ENCODE measurements at places on chromosomes 1 and 21.
A peak's percentile ranks its signal among the peaks of the same experiment; 100 is the strongest.

- peak; percentile 41 for DNase-seq
These were observed at the start of gene GPR153 for GRCh38 chr1:6260961-6261614. Gene GPR153, minus strand, starts transcription at chr1:6261098. Its CDS starts 6,193 bp downstream, at chr1:6254905.

DNA sequence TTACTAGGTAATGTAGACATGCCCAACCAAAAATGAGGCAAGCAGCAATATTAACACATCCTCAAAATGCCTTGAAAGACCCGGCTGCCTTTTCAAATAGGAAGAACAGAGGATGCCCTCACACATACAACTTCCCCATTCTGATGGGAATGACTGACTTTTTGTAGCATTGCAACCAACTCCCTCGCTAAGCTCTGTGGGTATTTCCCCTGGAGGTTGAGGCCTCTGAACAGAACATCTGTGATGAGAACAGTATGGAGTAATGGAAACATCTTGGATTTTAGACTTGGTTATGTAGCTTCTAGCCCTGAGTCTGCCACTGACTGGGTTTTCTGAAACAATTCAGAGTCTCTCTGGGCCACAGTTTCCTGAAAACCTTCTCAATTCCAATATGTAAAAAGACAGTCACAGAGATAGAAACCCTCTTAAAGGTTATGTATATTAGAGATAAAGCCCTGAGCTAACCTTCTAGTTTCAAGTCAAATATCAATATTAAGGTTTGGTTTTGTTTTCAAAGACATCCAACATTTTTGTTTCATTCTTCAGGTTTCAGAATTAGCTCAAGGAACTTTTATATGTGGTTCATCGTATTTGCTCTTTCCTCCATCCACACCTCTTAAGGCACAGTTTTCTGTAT lies 311.5 kb downstream of the SETD4 start:
- no peak for DNase-seq

GRCh38 chr1:223270155-223270554 lies 93.8 kb downstream of the SUSD4 start:
- no peak for DNase-seq

DNA sequence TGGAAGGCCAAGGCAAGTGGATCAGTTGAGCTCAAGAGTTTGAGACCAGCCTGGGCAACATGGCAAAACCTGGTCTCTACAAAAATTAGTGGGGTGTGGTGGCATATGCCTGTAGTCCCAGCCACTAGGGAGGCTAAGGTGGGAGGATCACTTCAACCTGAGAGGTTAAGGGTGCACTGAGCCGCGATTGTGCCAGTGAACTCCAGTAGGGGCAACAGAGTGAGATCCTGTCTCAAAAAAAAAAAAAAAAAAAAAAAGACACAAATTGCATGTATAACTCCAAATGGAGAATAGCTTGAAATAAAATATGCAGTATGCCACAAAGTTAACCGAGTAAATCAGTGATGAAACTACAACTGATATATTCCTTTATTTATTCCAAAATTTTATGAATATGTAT lies 51.6 kb downstream of the LRRC40 start:
- no peak for DNase-seq

DNA sequence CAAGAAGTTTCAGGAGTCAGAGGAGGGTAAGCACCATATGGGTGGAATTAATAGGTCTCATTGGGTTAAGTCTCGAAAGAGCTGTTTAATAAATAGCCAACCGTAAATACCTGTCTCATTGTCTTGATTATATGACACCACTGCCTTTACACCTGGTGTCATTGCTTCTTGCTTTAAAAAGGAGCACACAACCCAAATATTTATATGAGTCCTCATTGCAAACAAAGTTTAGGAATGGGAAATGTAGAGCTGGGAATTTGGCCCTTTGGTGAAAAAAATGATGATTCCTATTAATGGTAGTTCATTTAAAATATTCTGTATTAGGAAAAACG lies 2.1 kb downstream of the BACH1 start:
- DNase-seq, result no peak

- no peak for DNase-seq
These were observed 471.4 kb downstream of the PTBP2 start for GRCh38 chr1:97192872-97193572.

- DNase-seq, result peak; percentile 62
These were observed 86.2 kb downstream of the UBR4 start for GRCh38 chr1:19123837-19124236.

GRCh38 chr1:117696561-117696960 lies 90.7 kb downstream of the TENT5C start:
- DNase-seq, result no peak

DNA sequence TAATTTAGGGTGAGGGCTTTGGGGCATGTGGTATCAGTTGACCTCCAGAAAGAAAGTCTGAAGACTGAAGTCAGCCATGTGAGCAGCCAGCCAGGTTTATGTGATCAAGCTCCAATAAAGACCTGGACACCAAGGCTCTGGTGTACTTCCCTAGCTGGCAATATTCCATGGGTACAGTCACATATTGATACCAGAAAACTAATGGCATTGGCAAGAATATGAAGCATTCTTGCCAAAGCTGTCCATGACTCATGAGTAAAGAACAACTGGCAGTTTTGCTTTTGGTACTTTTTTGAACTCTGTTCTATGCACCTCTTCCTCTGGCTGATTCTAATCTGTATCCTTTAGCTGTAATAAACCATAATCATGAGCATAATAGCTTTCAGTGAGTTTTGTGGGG lies 415.3 kb upstream of the CAMK1G start:
- DNase-seq, result no peak

GRCh38 chr1:219539645-219540254 lies 73.2 kb downstream of the ZC3H11B start:
- DNase-seq, result no peak

- no peak for DNase-seq
These were observed 122.3 kb upstream of the SLC25A33 start for GRCh38 chr1:9416918-9417500.

GRCh38 chr1:151773702-151774101 lies 10.4 kb upstream of the MRPL9 start:
- DNase-seq, result no peak

- no peak for DNase-seq
These were observed 61.4 kb downstream of the DAB1 start for GRCh38 chr1:57362480-57362879.

GRCh38 chr1:158328426-158328825 lies 2.9 kb downstream of the CD1B start:
- no peak for DNase-seq

DNA sequence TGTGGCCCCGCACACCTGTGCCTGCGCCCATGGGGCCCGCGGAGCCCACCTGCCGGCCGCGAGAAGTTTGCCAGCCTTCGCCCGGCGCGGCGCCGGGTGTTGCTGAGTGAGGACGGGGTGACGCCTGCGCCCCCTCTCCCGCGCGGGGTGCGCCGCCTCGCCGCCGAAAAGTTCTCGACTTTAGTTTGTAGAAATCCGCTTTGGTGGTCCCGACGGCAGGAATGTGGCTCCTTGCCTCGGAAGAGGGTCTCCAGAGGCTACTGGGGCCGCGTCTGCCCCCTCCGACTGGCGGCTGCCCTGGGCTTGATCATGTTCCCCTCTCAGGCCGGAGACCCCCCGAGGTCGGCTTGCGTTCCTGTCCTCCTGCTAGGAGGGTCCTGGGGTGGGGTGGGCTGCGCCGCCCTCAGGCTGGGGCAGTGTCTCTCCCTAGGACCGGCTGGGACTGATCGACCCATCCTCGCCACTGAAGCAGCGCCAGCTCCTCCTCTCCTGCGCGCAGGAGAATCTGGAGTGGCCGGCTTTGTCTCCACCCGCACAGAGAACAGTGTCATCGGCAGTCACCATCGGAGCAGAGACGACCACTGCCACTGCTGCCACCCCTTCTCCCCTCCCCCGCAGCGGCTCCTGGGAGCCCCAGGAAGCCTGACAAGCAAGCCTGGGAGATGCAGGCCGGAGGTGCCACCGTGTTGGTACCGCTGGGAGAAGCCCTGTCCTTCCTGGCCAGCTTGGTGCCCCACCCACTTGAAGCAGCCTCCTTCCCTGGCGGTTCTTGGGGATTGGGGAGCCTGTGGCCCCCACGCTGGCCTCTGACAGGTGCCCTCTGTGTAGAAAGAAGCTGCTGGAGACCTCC lies 553 bp upstream of the SLC30A2 start:
- DNase-seq, result no peak

DNA sequence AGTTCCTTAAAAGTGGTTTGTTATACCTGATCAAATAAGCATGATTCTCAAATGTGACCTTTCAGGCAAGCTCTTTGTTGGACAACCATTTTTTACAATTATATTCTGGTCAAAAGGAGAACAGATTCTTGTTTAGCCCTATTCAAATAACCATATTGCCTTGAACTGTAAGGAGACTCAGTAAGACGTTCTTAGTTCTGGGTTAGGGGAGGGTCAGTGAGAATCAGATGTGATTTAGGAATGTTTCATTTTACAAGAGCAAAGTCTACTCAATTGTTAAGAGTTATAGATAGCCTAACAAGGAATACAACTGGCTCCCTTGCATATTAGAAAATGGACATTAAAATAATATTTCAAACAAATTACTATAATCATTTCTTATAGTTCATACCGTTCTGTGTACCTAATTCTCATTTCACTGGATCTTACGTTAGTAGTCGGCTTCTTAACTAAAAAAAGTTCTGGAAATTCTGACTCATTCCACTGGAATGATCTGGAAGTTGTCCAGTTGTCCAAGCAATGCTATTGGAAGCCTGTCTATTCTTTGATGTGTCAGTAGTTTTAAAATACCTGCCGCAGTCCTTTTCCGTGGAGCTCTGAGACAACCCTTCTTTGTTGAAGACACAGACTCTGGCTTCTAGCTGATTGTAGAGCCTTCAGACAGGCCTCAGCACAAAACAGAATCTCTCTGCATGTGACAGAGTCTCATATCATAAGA lies 88.8 kb downstream of the MAST2 start:
- no peak for DNase-seq

- DNase-seq, result no peak
These were observed 78.3 kb downstream of the NUF2 start for GRCh38 chr1:163399976-163400601.

- DNase-seq, result peak; percentile 67
These were observed 1.5 kb downstream of the KNCN start for GRCh38 chr1:46549697-46550681.

DNA sequence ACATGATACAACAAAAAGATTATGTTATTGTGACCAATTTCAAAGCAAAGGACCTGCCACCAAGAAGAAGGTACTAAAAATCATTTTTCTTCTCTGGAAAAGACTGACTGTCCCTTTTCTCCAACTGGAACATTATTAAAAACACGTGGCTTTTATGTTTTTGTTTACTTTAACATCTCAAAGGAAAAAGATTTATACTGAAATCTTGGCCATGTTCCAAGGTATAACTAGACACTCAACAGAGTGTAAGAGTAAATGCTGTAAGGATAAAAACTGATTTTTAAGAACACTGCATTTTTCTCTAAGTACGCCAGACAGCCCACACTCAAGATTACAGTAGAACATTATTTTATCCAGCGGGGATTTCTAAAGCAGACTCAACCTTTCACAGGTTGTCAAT lies 62.1 kb downstream of the BRWD1 start:
- no peak for DNase-seq

DNA sequence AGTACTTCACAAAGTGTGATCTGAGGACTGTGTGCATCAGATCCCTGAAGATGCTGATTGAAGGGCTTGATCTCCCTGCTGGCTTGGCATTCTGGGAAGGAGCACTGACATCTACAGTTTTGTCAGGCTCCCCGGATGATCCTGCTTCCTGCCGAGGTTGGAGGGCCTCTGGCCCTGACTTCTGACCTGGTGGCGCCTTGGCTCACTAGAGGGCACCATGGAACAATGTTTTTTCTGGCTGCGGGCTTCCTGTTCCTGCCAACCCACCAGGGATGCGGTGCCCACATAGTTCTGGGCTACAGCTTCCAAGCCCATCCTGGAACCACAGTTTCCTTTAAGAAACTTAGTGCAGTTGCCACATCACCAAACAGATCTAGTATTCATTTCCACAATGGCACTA lies 38.8 kb upstream of the RASAL2 start:
- DNase-seq, result no peak

- no peak for DNase-seq
These were observed at the start of gene SPRR2A for GRCh38 chr1:153057375-153057774. Gene SPRR2A, minus strand, starts transcription at chr1:153057512. Its CDS starts 777 bp downstream, at chr1:153056735.

GRCh38 chr1:209768354-209768774 lies 12.5 kb downstream of the TRAF3IP3 start:
- peak; percentile 95 for DNase-seq

DNA sequence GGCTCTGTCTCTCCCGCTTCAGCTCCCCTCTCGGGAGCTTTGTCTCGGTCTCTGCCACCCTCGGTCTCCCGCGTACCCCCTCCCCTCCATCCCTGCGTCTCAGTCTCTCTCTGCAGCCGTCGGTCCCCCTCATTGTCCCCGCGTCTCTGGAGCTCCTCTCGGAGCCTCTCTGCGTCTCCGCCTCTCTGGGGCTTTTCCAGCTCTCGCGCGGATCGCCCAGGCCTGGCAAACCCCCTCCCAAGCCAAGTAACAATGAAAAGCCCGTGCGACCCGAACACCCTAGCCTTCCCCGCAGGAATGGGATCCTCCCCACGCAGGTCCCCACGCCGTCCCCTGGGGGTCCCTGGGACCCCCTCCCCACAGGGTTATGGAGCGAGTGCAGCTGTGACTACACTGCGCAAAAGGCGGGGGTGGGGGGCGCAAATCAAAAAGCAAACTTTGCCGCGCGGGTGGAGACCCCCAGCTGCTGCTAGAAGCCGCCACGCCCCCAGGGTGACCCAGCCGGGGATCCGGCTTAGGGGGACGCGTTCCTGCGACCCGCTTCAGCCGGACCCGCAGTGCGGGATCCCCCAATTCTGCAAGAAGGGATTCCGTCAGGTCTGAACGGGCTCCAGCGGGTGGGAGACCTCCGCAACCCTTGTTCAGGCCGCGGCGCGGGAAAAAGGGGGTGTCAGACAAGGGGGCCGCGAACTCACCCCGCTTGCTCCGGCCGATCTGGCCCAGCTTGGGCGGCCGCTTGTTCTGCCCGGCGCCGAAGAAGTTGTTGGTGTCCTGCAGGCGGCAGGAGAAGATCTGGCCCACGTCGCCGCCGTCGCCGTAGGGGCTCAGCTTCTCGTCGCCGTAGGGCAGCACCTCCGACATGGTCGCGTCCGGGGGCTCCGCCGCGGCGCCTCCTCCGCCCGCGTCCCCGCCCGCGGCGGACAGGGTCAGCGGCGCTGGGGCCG lies 1.2 kb downstream of the CAMK2N1 start:
- DNase-seq, result no peak

DNA sequence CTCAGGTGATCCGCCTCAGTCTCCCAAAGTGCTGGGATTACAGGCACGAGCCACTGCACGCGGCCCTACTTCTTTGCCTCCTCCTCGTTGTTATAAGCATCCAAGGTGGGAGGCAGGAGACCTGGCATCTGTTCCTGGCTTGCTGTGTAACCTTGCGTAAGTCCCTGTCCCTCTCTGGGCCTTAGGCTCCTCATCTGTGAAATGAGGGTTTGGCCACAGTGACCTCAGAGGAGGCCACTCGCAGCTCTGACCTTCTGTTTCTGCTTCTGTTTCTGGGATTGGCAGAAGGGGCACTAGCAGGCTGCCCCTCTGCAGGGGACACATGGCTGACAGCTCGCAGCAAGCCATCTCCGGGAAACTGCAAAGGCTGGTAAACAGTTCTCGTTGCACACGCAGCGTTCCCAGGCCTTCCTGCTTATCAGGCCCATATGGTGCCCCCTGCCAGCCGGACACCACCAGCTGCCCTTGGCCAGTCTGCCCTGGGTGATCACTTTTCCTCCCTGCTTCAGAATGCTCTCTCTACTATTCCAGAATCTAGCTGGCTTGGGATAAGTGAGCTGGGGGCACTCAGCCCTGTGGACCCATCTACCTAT lies 2.6 kb upstream of the LDLRAP1 start:
- no peak for DNase-seq

GRCh38 chr1:184945029-184945428 lies 29.3 kb downstream of the NIBAN1 start:
- DNase-seq, result no peak

Data from activated CD4-positive, alpha-beta T cell treated with anti-CD3 and anti-CD28 coated beads, Interleukin-2, amount 10 ng/mL, durations not matched to agents 7 days and 5 days (primary cell).